ENCODE measurements at places on chromosomes 4 and X.

DNA sequence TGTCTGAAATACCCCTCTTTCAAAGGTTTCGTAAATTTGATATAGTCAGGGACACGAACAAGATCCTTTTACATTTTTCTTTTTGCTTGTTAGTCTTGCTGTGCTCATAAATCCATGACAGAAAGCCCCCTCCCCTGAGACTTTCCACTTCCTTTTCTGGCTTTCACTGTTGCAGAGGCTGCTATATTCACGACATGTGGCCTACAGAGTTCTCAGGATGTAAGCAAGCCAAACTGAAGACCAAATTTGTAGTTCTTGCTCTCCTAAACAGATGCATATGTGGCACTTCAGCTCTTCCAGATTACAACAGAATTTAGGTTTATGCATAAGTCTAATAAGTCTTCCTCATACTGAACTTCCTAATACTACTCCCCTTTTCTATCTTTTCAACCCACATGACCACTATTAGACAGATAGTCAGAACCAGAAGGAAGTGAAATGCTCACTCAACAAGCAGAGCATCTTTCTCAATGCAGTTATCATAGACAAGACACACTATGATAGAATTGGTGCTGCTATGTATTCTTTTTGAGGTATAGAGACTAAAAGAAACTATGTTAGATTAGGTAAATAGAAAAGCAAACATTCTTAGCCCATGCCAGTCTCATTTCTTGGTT, 15.0 kb downstream of the BTK start:
- DNase-seq = no peak

DNA sequence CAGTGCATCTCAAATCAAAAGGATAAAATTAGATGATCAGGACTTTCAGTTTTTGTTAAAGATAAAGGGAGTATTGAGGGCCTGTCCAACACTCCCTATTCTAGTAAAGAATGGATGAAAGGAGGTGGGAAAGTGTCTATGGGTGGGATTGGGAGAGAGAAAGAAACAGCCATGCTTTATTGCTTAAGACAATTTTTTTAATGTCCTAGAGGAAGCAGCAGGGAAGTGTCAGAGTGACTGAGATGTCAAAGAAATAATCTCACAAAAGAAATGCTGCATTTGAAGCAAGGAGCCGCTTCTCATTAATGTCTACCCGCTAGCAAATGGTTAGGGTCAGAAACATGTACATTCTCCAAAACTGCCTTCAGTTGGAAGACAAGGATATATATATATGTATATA, 117.4 kb upstream of the GALNT7 start:
- DNase-seq = no peak

- DNase-seq = no peak
Observed at GRCh38 chr4:2604614-2605013, 68.2 kb downstream of the FAM193A start.

DNA sequence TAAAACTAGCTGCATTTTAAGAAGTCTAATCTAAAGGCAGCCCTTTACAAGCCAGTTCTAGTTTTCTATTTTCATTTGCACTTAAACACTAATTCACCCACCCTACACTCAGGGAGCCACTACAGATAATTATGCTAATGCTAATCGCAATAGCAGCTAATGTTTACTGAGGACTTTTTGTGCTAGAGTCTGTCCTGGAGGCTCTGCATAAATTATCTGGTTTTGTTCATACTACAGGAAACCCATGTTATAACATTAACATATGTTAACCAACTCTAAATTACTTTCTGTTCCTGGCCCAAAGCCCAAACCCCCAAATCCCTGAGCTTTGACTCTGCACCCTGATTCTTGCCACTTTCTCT, 480 bp upstream of the RADX start:
- no peak for DNase-seq

Data from activated CD4-positive, alpha-beta T cell treated with anti-CD3 and anti-CD28 coated beads, Interleukin-2, amount 50 U/mL, for 24 hours (primary cell).